ENCODE measurements at places on chromosomes 7 and 10.

GRCh38 chr7:117097860-117098259, 144.6 kb downstream of the ST7 start:
- DNase-seq = no peak

DNA sequence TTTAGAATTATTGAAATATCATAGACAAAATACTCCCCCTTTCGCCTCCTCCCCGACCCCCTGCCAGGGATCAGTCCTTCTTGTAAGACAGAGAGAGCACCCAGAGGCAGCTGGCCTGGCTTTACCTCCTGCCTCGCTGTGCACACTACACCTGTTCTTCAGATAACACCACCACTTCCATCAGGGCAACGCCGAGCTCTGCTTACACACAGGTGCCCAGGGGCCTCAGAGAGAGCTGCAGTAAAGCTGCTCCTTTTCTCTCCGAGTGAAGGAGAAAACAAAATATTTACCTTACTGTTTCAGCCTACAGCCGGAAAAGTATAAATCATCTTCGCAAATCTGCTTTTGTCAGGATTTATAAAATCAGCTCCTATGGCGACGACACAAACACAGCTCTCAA, 80.7 kb downstream of the HIPK2 start:
- no peak for DNase-seq

- DNase-seq = no peak
Observed at GRCh38 chr10:79929409-79929904, 19.4 kb downstream of the SFTPD start.

DNA sequence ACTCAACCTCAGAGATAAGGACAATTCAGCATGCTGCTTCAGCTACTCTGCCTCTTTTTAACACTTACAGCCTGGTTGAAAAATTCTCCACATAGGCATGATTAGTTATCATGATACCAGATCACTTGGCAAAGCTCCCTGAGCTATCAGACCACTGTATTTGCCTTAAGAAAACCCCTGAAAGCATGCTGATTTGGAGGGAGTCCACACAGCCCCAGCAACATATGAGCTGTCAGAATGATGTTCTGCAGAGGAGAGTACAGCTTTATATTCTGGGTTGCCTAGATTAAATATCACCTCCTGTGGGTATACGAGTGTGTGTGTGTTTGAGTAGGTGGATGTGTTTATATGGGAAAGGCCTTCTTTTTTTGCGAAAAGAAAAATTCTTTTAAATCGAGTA, 170.2 kb upstream of the CHRM2 start:
- DNase-seq = no peak

DNA sequence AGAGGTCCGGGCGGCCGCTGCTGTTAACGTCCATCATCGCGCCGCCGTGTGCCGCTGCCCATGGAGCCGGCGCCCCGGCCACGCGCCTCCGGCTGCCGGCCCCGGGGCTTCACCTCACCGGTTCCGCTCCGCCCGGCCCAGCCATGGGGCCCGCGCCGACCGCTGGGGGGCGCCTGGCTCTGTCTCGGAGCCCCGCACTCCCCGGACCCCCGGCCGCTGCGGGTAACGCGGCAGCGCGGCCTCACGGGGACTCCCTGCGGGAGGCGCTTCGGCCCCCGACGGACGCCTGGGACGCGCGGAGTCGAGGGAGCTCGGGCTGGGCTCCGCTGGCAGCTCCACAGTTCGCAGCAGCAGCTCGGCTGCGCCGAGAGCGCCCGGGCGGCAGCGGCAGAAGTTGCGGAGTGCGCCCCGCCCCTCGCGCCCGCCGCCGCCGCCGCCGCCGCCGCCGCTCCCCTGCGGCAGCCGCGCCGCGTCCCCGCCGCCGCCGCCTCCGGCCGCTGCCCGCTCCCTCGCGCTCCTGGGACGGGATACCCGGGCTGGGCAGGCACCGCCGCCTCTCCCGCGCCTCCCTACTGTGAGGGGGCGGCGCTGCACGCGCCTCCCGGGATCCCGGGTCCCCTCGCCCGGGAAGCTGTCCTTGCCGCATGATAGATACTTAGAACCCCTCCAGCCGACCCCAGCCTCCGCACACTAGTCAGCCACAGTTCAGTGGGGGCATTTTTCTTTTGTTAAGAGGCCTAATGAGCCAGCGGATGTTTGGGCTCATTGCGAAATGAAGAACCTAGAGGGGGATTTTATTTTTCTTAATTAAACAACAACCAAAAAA, at the start of gene HTR7:
Gene HTR7 (minus strand): TSS at position 405 of the 826 bp plus-strand sequence. CDS start 368 bp downstream, at position 37.
- peak; percentile 45 for DNase-seq

DNA sequence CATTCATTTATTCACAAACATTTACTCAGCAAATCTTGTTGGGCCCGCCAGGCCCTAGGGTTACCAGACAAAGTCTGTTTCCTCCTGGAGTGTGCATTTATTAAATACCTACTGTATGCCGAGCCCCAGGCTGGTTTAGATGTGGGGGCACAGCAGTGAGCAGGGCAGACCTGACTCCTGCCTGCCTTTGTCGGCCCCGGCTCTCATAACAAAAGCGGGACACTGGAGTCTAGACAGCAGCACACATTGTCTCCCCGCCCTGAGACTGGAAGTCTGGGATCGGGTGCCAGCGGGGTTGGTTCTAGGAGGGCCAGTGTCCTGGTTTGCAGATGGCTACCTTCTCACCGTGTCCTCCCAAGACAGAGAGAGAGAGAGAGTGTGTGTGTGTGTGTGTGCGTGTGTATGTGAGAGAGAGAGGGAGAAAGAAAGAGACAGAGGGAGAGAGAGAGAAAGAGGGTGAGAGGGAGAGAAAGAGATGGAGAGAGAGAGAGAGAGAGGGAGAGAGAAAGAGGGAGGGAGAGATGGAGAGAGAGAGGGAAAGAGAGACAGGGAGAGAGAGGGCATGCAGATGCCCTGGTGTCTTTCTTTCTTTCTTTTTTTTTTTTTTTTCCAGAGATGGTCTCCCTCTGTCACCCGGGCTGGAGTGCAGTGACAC, 25.9 kb downstream of the ELFN1 start:
- no peak for DNase-seq

- DNase-seq = no peak
Observed at GRCh38 chr10:24463611-24464426, 254.9 kb downstream of the KIAA1217 start.

DNA sequence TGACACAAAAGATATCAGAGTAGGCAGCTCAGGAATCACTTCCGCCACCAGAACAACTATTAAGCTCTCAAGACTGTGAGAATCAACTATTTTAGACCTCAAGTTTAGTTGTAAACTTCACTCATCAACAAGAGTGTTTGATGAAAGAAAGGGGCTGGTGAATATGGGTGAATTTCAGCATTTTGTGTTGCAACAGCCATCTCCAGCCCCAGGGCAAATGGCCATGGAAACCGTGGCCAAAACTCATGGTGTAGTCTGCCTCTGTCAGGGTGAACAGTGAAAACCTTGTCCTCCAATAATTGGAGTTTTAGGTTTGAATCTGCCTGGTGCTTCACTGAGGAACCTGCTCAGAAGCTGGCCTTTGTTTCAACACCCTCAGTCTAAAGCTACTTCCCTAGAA, 60.0 kb downstream of the POLR1F start:
- no peak for DNase-seq

DNA sequence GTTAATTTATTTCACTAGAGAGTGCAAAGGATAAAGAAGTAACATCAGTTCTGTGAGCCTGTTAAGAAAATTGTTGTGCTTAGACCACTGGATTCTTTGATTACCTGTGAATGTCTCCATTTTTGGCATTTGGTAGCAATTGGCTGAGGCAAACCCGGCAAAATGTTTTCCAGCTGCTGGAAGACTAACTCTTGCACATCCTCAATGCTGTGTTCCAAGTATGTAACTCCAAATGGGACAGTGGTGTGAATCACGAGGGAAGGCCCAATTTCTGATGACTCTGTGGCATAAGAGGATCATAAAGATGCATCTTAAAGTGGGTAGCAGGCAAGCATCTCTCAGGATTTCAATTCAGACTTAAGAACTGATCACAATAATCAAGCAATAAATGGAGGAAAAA, 268.8 kb downstream of the RNLS start:
- DNase-seq = no peak

DNA sequence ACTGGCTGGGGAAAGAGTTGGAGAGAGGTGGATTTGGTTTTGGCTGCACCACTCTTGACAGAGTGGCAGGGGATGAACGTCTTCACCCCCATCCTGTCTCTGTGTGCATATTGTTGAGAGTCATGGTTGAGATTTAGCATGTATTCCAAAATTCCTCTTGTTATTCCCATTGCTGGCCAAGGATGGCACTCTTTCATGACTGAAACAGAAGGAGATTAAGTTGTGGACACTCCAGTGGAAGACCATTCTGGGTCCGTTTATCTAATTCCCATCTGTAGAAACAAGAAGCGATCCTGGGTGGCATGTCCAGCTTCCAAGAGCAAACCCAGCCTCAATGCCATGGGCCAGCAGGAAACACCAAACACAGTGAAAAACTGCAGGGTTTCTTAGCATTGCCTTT, 469.0 kb upstream of the IGFBP3 start:
- DNase-seq = no peak

GRCh38 chr7:41573015-41573414, 129.9 kb downstream of the INHBA start:
- DNase-seq = no peak

GRCh38 chr7:25965405-25966123, 186.4 kb upstream of the NFE2L3 start:
- DNase-seq = no peak

- no peak for DNase-seq
Observed at GRCh38 chr7:109545686-109546085, 976.0 kb downstream of the DNAJB9 start.

DNA sequence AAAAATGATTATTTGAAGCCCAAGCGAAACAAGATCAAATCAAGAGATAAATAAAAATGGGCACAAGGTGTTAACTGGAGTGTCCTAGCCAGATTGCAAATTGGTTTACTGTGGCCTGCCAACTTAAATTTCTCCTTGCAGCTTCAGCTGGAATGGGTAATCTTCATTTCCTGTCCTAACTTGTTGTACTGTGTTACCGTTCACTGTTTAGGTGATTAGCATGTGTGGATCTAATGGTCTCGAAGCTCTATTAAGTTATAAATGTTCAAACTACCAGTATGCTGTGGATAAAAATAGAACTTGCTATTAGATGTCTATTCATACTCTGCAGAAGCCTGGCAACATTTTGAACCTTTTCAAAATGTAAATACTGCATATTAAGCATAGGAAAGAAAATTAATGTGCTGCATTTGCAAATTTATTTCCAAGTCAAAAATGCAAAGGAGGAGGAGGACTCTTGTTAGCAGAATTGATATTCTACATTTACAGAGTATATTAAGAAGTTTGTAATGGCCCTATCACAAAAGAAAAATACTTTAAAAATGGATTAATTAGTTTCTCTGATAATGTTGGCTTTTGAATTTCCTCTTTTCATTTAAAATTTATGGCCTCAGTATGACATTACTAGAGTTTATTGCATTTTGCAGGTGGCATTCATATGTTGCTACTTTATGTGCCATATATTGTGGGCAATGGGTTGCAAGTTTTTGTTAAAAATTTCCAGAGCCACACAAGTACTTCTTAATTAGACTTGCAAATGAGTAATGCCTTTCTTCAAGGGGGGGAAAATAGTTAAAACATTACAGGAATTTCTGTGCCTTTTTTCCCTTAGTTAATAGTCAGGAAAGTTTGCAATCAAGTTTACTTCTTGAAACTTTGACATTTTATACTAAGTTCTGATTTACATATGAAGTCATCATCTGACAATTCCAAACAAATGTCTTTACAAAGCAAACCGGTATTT, 92.1 kb downstream of the CABCOCO1 start:
- no peak for DNase-seq

DNA sequence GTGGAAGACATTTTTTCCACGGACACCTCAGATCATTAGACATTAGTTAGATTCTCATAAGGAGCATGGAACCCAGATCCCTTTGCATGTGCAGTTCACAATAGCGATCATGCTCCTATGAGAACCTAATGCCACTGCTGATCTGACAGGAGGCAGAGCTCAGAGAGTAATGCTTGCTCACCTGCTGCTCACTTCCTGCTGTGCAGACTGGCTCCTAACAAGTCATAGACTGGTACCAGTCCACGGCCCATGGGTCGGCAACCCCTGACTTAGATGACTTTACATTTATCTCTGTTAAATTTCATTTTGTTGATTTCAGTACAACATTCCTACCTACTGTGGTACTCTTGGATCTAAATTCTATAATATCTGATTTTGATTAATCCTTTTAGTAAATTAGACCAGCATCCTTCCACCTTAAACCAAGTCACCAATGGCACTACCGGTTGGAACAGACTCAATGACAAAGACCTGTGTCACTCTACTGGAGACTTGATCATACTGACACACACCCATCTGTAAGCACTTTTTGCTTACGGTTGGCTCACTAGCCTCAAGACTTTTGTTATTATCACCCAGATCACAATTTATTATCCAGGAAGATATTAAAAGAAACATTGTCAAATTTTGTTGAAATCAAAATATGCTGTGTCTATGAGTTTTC, 8.0 kb upstream of the CCDC71L start:
- DNase-seq = no peak

GRCh38 chr7:4531236-4531635, 150.9 kb upstream of the FOXK1 start:
- DNase-seq = no peak
